ENCODE measurements at places on chromosomes 16 and 17. TPM values are rescaled to one million over a fixed set of nuclear protein-coding genes. Genes with fewer than 3 reads are reported as not detected.
A peak's percentile ranks its signal among the peaks of the same experiment; 100 is the strongest.

GRCh38 chr17:47184681-47185080, 4.4 kb downstream of the CDC27 start:
- no peak for DNase-seq

DNA sequence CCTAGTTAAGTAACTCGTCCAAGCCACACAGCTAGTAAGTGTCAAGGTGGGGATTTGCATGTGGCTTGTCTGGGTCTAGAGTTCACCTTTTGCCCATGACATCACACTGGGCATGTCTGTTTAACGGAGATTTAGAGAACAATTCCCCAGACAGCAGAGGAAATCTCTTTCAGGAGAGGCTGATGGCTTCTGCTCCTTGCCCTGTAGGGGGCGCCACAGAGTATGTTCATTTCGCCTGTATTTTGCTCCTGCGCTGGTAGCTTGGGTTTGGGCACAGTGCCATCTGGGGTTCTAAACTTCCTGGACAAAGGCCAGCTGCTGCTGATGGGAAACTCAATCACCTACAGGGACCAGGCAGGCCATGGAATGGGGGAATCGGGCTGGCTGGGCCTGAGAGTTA, 20.4 kb downstream of the OTOA start:
- peak; percentile 26 for DNase-seq

- DNase-seq: no peak
These were observed 74.3 kb downstream of the FBXL20 start for GRCh38 chr17:39327109-39327508.

DNA sequence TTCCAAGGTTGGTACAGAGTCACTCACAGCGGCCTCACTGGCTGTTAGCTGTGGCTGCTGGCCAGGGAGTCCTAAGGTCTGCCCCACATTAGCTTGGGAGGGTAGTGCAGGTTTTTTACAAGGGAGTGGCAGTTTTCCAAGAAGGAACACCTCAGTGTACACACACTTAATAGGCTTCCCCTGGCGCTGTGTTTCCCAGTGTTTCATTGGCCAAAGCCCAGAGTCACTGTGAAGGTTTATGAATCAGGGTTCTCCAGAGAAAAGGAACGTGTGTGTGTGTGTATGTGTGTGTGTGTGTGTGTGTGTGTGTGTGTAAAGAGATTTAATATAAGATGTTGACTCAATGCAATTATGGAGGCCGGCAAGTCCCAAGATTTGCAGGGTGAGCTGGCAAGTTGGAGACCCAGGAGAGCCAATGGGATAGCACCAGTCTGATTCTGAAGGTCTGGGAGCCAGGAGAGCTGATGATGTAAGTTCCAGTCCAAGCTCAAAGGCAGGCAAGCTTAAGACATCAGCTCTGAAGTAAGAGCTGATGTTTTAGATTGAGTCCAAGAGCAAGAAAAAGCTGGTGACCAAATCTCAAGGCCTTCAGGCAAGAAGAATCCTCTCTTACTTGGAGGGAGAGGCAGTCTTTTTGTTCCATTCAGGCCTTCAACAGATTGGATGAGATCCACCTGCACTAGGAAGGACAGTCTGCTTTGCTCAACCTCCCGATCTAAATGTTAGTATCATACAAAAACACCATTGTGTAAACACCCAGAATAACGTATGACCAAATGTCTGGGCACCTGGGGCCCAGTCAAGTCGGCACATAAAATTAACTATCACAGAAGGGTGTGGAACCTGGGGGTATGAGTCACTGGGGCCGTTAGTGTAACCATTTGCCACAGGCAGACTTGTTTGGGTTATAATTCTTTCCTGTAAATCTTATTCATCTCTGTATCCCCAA, 206.8 kb downstream of the PRKCA start:
- DNase-seq: peak; percentile 43

DNA sequence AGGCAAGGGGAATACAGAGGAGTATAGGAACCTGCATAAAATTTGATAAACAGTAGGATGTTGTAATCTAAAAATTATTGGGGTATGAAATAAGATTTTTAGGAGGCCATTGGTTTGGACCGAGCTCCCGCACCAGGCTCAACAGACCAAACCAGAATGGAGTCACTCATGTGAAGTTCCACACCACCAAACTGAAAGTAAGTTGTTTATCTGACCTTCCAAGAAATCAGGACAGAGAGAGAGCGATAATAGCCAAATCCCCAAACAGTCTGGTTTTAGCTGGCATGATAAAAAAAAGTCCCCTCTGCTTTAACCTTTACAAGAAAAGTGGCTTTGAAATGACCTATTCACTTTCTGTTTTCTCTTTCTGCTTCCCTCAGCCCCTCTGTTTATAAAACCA, 45.7 kb upstream of the SIAH1 start:
- DNase-seq: no peak

GRCh38 chr17:8056232-8056975, 17.5 kb downstream of the ALOX15B start:
- peak; percentile 86 for DNase-seq

DNA sequence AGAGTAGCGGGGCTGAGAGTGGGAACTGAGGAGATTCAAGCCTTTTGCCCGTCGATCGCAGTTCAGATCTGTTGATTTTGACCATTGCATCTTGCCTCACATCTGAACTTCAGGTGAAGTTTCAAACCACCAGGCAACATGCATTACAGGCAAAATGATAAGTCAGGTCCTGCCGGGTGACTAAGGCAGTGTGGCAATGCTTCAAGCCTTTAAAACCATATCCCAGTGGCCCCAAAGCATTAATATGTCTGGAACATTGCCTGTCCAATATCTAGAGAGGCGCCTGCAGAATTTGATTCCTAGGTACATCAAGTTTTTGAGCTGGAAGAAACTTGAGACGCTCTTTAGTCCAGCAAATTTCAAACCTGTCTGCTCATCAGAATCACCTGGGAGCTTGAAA, 502.8 kb downstream of the MAF start:
- DNase-seq: no peak

GRCh38 chr16:22307838-22308237, 10.6 kb downstream of the POLR3E start:
- DNase-seq: no peak

The HAS3 gene
- 0.23 TPM for total RNA-seq

The MLKL gene
- 10.4 TPM for total RNA-seq

- peak; percentile 50 for DNase-seq
These were observed 8.5 kb upstream of the SSTR2 start for GRCh38 chr17:73156166-73156840.

The MT1H gene
- total RNA-seq: not detected

DNA sequence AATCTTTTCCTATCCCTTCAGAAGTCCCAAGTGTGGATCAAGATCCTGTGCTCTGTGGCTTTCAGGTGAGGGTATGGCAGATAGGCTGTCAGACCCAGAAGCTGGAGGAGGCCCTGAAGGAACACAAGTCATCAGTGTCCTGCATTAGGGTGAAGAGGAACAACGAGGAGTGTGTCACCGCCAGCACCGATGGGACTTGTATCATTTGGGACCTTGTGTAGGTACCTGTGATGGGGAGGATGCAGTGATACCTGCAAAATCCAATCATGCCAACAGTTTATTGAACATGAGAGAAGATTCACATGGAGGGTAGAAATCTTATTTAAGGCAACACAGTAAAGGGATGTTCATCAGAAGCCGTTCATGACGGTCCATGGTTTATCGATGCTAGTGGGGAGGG, 10.0 kb upstream of the USP43 start:
- DNase-seq: no peak

DNA sequence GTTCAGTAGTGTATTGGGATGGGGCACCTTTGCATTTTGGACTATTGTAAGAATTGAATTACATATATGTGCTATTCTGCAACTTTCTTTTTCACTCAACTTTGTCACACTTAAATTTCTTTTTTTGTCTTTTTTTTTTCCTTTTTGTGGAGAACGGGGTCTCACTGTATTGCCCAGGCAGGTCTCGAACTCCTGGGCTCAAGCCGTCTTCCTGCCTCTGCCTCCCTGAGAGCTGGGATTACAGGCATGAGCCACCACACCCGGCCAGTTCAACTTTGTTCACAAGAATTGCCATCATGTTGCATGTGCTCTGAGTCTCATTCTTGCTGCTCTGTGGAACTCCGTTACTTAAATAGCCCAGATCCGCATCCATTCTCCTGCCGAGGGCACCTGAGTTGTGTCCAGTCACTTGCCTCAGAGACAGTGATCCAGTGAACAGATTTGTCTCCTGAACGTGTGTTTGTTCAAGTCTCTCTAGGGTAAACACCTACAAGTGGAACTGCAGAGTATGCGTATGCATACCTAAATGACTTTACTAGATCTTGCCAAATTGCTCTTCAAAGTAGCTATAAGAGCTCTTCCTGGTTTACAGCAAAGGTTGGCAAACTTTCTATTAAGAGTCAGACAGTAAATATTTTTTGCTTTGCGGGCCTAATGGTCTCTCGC, 3.4 kb upstream of the SLC38A10 start:
- DNase-seq: no peak

The MEIOB gene
- total RNA-seq: not detected

GRCh38 chr17:81666092-81666341, 388 bp downstream of the OXLD1 start:
- DNase-seq: no peak

Data from LHCN-M2 (cell line).